ENCODE measurements at places on chromosomes 3 and 15. TPM values are rescaled to one million over a fixed set of nuclear protein-coding genes. Genes with fewer than 3 reads are reported as not detected.

- DNase-seq = no peak
These were observed 26.6 kb downstream of the DCP1A start for GRCh38 chr3:53320697-53321096.

GRCh38 chr3:187750006-187750512 is 4.8 kb upstream of the BCL6 start:
- no peak for DNase-seq

DNA sequence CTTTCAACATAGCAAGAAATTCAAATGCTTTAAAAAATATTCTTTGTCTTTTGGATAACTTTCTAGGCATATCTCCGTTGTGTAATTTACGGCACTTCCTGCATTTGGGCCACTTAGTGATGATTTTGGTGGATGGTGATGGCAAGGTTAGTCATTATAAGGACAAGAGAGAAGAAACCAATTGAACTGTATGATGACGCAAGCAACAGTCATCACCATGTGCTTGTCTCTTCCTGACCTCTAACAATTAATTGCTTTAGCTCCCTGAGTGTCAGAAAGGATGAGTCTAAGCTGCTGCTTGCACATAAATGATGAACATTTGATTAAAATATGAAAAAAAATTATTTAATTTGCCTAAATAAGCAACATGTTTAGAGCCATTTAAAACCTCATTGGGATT is 11.3 kb upstream of the P2RY12 start:
- no peak for DNase-seq

DNA sequence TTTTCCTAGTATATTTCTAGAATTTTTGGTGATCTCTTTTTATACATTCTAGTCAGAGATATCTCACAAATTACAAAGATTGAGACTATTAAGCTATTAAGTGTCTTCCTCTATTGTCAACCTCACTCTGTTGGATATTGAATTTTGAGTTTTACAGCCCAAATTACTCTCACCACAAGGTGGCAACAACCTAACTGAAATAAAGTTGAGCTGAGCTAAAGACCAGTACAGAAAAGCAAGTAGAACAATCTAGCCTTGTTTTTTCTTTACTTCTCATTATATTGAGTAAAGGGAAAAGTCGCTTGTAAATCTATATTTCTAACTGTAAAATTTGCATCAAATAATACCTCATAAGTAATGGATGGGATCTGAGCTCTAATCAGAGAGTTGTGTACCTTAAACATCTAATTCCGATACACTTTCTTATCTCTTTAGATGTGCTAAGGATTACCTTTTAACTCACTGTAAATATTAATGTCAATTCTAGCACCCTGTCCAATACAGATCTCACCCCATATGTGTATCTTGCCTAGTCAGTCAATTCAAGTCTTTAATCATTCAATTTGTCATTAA is 13.6 kb upstream of the COMMD2 start:
- DNase-seq = no peak

CCDC33 gene
- not detected for total RNA-seq

TRH gene
- not detected for total RNA-seq
